Head of caudate nucleus (tissue), 42 donors: ENCODE measurements at places on chromosomes 16 and 17.

DNA sequence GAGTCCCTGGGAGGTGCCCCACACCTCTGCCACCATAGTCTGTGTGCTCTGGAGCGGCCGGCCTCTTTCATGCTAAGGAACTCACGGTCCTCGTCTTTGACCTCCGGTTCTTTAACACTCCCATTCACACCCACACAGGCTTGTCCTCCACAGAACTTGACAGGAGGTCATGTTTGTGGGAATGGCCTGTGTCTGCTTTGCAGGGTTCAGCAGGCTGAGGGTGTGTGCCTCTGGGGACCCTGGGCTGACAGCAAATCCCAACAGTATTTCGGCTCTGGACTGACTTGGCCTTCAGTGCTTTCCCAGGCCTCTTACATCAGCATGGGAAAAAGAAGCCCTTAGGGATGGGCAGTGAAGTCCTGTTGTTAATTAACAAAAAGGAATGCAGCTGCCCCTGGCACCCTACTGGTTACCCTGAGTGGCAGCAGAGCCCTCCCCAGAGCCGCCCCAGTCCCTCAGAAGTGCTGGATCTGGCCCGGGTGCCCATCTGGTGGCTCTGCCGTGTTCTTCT is 35.4 kb upstream of the ADORA2B start:
- no peak for DNase-seq

DNA sequence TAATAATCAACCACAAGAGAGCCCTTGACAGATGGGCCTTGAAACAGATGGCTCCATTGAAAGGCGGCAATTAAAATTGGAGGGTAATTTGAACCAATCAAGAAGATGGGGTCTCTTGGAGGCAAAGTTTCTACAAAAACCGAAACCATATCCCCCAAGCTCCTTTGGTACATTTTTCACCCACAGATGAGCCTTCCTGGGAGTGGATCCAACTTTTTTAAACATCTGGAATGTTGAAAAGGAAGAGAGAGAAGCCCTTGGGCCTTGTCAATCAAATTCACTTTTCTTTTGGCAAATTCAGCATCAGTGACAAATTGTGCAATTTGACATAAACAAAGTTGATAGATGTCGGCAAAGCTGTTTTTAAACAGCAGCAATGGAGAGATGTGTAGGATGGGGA is 13.2 kb upstream of the NUP93 start:
- DNase-seq = no peak

GRCh38 chr17:6456914-6457687 is 12.8 kb downstream of the PIMREG start:
- DNase-seq = no peak

- DNase-seq = no peak
Measured at GRCh38 chr17:73293480-73293911, 18.3 kb downstream of the CDC42EP4 start.

- no peak for DNase-seq
Measured at GRCh38 chr17:34382621-34383124, 19.6 kb upstream of the CCL1 start.

- DNase-seq = no peak
Measured at GRCh38 chr16:54579106-54579728, 292.6 kb upstream of the IRX3 start.

- DNase-seq = no peak
Measured at GRCh38 chr16:2742323-2743006, 10.0 kb upstream of the SRRM2 start.

DNA sequence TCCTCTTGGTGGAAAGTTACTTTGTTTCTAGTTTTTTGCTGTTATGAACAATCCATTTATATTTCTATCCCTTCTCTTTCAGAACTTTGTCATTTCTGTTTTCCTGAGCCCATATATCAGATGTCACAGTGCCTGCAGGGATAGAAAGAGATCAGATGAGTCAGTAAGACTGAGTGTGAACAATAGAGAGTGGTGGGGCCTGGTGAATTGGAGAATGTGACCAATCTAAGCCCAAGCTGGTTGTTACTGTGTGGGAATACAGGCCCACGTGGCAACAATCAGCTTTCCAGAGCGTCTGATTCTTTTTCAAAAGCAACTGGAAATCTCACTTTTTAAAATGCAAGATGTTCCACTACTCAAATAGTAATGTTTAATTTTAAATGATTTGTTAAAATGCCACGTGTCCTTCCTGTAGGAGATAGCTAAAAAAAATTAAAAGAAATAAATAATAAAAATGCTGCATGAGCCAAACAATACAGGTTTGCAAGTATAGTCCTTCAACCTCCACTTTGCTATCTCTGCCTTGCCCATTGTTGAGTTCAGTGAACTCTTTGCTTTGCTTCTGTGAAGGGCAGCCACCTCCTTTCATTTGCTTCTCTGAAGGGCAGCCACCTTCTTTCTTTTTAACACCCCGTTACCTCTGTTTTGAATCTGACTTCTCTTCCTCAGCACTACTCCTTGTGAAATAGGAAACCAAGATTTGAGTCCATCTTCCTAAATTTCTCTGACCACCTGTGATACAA is 9.6 kb downstream of the DCTN5 start:
- peak; percentile 26 for DNase-seq
